ENCODE measurements at places on chromosomes 4 and X.

DNA sequence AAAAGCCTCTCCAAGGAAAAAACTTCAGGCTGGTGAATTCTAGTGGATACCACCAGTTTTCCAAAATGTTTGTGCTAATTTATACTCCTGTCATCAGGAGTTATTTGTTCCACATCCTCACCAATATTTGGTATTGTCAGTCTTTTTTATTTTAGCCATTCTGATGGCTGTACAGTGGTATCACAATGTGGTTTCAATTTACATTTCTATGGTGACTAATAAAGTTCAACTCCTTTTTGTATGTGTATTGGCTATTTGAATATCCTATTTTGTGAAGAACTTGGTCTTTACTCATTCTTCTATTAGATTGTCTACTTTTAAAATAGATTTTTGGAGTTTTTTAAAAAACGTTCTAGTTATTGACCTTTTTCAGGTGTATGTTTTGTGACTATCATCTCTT lies 33.0 kb upstream of the FRAS1 start:
- no peak for DNase-seq

DNA sequence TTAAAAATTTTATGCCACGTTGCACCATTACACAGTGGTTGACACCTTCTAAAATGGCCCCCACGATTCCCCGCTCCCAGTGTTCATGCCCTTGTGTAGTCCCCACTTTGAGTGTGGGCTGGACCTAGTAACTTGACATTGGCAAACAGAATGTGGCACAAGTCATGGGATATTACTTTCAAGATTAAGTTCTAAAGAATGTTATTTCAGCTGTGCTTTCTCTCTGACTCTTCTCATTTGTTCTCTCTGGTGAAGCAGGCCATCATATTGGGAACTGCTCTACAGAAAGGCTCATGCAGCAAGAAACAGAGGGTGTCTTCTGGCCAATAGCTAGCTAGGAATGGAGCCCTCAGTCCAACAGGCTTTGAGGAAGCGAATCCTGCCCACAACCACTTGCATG lies 67.1 kb downstream of the ATXN3L start:
- no peak for DNase-seq

- DNase-seq, result no peak
Measured at GRCh38 chrX:39416547-39417260, 615.4 kb downstream of the MID1IP1 start.

DNA sequence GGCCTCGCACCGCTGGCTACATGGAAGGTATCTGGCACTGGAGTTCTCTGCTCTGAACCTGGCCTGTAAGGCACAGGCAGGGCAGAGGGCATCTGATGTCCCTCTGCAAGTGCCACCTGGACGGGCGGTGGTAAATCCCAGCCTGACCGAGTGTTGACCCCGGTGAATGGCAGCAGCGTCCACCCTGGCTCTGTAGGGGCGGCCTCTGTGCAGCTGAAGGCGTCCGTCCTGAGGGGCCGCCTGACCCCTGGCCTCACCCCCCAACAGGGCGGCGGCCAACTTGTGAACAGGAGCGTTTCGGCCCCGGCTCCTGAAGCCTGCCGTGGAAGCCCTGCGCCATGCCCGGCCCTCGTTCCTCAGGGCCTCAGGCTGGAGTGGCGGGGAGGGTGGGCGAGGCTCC lies 51.4 kb downstream of the CPZ start:
- no peak for DNase-seq

DNA sequence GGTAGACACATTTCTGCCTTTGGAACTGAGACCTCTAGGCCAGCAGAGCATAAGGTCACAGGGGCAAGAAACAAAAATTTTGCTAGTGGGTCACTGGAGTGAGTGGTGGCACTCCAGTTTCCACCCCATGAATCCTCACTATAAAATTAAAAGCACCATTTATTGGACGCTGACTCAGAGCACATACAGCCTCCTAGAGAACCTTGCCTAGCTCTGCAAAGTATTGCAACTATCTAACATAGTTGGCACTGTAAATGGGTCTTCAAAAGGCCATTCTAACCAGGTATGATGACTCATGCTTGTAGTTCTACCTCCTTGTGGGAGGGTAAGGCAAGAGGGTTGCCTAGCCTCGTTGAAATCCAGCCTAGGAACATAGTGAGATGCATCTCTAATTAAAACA lies 25.1 kb downstream of the RRAGB start:
- no peak for DNase-seq

DNA sequence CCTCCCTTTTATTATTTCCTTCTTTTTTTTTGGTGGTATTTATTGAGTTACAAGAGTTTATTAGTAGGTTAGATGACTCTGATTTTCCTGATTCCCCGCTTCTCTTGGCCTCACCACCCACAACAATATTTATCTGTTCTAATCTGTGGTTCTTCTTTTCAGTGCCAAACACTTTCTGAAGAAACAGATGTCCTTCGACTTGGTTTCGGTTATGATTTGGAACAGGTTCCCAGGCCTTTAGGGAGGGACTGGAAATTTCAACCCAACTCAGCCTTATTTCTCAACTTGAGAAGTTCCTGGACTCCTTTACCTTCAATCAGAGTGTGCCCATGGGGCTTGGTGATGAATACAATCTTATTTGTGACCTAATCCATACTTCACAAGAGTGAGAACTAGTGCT lies 108.1 kb downstream of the UCHL1 start:
- DNase-seq, result no peak

DNA sequence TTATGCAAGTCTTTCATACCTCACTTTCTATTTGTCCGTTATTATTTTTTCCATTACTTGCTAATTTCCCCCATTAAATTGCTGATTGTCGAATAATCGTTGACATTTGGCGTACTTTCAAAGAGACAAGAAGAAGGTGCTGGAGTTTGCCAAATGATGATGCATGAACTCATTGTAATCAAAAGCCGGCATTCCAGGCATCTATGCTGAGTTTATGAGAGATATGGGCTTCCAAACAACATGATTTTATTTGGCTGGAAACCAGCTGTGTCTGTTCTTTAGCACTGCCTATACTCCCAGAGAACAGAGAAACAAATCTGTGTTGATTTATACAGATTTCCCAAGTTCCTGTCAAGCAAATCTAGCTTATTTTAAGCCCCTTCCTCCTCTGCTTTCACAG lies 80.8 kb upstream of the RPS6KA3 start:
- DNase-seq, result peak; percentile 85

- DNase-seq, result no peak
Measured at GRCh38 chrX:7709845-7710244, 133.1 kb upstream of the VCX start.

GRCh38 chrX:154401045-154401799 lies 3.0 kb downstream of the RPL10 start:
- DNase-seq, result no peak

DNA sequence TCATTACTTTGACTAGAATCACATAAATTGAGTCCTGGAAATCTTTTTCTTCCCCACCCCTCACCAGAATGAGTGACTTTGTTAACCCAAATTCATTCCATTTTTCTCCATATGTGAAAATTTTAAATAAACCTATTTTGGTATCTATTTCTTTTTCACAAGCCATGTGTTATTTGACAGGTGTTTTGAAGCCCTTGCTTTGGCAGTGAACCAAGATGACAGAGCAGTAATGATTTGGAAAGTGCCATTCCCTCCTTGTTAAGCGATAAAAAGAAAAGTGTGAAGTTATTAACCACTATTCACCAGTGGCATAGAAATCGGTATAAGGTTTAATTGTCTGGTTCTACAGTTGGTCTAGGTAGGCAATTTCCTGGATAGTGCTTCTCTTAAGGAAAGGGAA lies 66.1 kb downstream of the POLA1 start:
- no peak for DNase-seq

DNA sequence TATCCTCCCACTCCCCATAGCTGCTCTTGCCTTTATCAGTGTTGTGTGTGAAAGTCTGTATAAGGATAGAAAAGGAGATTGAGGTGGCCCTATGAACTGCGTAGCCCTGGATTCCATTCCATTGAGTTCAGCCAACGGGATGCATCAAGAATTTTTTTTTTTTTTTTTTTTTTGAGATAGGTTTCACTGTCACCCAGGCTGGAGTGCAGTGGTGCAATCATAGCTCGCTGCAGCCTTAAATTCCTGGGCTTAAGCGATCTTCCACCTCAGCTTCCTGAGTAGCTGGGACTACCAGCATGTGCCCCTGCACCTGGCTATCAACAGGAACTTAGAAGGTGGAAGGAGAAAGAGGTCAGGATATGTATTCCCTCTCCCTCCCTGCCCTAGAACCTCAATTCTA lies 187.2 kb upstream of the SPRY1 start:
- no peak for DNase-seq

DNA sequence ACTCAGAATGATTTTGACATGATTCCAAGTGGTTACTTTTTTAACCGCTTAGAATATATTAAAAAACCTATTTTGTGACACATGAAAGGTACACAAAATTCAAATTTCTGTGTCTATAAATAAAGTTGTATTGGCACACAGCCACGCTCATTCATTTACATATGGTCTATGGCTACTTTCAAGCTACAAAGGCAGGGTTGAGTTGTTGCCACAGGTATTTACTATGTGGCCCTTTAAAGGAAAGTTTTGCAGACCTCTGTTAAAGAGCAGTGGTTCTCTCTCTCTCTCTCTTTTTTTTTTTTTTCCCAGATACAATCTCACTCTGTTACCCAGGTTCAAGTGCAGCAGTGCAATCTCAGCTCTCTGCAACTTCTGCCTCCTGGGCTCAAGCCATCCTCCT lies 23.0 kb downstream of the GPM6B start:
- no peak for DNase-seq

- DNase-seq, result no peak
Measured at GRCh38 chr4:153728151-153728550, 31.7 kb downstream of the RNF175 start.

DNA sequence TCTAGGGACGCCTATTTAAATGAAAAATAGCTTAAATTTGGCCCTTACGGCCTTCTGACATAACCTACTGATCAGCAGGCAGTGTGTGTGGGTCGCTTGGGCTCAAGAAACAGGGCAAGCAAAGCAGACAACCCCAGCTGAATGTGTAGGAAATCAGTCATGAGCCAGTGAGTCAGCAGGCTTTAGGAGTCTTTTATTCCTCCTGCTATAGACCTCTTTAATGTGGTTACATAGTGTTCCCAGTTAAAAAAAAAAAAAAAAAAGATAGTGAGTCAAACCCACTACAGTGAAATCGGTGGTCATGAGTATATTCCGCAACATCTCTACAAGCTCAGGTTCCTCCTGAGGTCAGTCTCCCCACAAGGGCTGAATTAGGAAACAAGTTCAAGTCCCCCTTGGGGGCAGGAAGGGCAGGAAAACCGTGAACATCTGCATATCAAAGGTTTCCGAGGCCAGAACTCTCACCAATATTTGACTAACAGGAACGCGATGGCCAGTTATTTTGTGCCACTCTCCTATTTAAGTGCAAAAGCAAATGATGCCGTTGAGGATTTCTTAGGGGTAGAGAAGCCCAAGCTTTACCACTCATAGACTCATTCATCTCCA lies 32.7 kb downstream of the ACSL1 start:
- DNase-seq, result no peak

DNA sequence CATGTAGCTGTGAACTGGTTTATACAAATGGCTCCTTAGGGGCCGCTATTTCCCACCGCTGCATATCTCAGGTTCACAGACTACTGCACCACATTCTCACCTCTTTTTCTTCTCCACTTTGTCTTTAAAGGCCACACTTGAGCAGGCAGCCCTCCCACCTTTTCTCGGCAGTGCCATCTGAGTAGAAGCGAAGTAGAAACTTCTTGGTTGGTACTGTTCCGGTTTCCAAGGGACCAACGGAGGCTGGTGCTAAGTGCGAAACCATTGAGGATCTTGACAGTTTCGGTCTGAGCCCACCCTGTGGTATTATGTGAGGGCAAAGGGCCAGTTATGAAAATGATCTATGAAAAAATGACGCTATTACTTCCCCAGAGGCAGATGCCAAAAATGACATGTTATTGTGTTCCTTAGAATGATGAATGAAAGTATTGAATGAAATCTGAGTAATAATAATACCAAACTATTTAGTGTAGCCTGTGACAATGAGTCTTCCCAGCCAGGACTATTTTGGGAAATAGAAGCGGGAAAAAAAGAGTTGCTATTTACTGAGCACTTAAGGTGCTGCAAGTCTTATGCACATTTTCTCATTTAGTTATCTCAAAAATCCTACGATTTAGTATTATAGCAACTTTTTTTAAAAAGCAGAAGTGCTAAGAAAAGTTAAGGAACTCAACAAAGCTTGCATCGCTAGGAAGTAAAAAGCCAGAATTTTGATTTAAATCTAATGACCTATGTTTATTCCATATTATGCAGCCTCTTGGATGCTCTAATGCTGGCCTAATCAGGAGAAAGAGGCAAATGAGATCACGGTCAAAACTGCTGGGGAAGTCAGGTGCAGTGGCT lies 29.6 kb upstream of the CHRNA9 start:
- DNase-seq, result no peak

GRCh38 chr4:177673985-177674489 lies 231.8 kb upstream of the AGA start:
- no peak for DNase-seq

DNA sequence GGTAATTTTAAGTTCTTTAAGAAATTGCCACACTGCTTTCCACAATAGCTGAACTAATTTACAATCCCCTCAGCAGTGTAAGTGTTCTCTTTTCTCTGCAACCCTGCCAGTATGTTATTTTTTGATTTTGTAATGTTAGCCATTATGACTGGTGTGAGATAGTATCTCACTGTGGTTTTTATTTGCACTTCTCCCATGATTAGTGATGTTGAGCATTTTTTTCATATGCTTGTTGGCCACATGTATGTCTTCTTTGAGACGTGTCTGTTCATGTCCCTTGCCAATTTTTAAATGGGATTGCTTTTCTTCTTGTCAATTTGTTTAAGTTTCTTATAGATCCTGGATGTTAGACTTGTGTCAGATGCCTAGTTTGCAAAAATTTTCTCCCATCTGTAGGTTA lies 86.1 kb downstream of the BMP3 start:
- DNase-seq, result no peak

GRCh38 chr4:89134775-89135319 lies 23.5 kb downstream of the TIGD2 start:
- DNase-seq, result peak; percentile 78

DNA sequence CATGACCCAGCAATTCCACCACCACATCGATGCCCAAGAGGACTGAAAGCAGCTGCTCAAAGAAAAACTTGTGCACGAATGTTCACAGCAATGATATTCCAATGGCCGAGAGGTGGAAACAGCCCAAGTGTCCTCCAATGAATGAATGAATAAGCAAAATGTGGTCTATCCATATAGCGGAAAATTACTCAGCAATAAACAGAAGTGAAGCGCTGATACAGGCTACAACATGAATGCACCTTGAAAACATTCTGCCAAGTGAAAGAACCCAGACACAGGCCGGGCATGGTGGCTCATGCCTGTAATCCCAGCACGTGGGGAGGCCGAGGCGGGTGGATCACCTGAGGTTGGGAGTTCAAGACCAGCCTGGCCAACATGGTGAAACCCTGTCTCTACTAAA lies 5.2 kb upstream of the SLC2A9 start:
- DNase-seq, result no peak

GRCh38 chr4:152588869-152589268 lies 53.0 kb upstream of the FBXW7 start:
- DNase-seq, result no peak

GRCh38 chrX:48493890-48494364 lies 14.9 kb upstream of the PORCN start:
- peak; percentile 46 for DNase-seq
